ENCODE measurements at places on chromosomes 13 and 19.

DNA sequence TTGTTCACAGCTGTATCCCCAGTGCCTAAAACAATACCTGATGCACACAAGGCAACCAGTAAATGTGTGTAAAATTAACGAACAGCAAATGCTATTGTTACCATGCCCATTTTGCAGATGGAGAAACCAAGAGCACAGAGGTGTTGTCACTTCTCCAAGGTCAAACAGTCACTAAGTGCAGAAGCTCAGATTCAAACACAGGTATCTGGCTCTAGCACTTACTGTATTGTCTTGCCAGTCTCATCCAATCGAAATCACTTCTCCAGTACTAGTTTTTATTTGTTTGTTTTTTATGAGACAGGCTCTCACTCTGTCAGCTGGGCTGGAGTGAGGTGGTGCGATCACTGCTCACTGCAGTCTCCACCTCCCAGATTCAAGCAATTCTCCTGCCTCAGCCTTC is 13.7 kb downstream of the PLD3 start:
- no peak for DNase-seq

DNA sequence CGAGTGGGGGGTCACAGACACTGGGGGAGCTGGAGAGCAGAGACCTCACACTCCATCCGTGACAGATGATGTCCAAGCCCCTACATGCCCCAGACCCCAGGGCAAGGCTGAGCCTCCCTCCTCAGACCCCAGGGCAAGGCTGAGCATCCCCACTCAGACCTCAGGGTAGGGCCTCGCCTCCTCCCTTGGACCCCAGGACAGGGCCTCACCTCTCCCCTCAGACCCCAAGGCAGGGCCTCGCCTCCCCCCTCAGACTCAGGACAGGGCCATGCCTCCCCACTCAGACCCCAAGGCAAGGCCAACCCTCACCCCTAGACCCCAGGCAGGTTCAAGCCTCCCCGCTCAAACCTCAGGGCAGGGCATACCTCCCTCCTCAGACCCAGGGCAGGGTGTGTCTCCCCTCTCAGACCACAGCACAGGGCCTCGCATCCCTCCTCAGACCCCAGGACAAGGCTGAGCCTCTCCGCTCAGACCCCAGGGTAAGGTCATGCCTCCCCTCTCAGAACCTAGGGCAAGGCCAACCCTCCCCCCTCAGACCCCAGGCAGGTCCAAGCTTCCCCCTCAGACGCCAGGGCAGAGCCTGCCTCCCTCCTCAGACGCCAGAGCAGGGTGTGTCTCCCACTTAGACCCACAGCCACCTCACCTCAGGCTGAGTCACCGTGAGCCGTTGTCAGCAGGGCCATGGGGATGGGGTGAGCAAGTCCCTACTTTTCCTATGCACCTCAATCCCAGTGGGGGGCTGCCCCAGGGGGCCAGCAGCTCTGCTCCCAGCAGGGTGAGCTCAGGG is 1.7 kb upstream of the S1PR4 start:
- DNase-seq, result no peak

GRCh38 chr19:17794731-17795494 is at the start of gene B3GNT3:
B3GNT3 (plus strand) TSS chr19:17795138; CDS start chr19:17807808, 12,670 bp downstream.
- DNase-seq, result peak; percentile 31

DNA sequence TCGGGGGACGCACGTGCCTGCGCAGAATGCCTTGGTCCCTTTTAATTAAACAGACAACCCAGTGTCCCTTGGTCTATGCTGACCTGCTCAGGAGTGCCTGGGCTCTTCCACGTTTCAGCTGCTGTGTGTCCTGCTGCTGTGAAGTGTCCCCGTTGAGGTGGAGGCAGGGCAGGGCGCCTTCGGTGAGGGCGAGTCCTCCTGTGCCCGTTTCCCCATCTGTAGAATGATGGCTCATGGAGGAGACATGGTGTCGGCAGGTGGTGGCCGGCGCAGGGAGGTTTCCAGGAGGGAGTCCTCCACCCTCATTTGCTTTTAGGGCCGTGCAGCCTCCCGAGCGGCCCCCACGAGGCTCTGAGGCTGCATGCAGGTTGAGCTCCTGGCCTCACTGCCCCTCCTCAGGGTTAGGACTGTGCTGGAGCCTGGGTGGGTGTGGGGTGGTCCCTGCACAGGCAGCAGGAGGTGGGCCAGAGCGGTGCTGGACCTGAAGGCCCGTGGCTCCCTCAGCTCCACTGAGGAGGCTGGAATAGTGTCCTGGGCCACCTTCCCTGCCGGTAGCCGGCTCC is 8.8 kb downstream of the STK11 start:
- no peak for DNase-seq

DNA sequence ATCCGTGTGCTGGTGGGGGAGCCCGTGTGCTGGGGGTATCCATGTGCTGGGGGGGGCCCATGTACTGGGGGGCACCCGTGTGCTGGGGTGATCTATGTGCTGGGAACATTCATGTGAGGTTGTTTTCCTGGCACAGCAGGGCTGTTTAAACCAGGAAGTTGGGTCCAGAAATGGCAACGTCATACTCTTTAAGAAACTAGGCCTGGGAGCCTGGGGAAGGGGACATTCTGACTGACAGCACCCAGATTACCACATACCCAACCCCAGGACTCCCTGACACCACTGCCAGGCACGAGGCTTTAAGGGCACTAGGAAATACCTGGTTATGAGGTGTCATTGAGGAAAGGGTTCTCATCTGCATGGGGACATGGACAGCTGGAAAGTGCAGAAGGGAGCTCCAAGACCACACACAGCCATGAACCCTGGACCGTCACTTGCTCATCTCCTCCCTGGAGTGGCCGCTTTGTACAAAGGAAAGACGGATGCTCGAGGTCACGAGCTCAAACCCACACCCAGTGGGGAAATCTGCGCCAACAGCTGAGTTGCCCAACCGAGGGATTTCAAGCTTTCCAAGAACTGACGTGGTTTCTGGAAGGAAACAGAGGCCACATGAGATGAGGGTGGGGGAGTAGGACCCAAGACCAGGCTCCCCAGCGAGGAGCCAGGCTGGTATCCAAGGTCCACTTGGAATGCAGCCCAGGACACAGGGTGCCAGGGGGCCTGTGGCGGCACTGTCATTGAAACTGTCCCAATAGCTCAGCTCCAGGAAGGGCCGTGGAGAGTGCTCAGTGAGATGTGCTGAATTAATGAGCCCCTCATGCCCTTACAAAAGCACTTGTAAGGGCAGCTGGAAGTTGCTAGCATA is 40.9 kb downstream of the RAB20 start:
- peak; percentile 72 for DNase-seq

- DNase-seq, result no peak
Observed at GRCh38 chr13:67650471-67650870, 420.3 kb upstream of the PCDH9 start.

DNA sequence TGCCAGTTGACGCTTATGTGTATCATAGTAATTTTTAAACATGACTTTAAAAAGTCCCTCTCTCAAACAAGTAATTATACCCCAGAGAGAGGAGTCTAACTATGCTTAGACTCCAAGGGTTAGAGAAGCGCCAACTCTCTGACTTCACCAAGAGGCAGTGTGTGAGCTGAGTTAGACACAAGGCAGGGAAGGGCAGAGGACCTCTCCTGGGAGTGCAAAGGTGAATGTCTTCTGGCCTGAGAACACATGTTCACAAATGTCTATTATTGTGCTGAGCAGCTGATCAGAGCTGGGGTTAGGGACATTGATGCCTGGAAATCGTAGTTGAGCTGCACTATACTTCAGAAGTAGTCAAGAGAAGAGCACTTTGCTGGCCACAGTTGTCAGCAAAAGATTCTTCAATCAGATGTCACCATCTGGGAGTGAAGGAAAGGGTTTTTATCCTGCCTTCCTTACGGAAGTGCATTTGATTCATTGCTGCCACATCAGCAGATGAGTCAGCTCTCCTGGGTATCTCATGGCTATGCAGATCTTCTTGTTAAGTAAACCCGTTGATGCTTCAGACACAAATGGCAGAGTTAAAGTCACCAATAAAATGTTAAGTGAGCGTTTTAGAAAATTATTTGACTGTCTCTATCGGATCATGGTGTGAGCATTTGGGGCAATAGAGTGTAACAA is 283.2 kb upstream of the ARGLU1 start:
- DNase-seq, result no peak

- no peak for DNase-seq
Observed at GRCh38 chr19:47027586-47028088, 8.0 kb downstream of the NPAS1 start.

DNA sequence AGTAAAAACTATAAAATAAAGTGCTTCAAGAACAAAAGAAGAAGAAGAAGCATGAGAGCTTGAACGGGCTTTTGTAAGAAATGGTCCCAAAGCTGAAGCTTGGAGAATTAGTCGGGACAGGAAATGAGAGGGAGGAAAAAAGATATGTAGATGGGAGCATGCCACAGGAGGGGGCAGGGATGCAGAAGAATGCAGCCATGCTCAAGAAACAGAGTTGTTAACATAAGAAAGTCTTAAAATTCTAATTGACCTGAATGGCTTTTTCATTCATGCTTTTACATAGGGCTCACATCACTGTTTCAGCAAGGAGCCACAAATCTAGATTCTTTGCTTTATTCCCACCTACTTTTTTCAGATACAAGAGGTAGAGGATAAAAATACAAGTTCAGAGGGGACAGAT is 27.7 kb upstream of the NBEA start:
- no peak for DNase-seq

- DNase-seq, result no peak
Observed at GRCh38 chr13:30965380-30965779, 32.9 kb downstream of the TEX26 start.

- peak; percentile 49 for DNase-seq
Observed at GRCh38 chr19:41175801-41176777, 16.9 kb upstream of the CYP2S1 start.

DNA sequence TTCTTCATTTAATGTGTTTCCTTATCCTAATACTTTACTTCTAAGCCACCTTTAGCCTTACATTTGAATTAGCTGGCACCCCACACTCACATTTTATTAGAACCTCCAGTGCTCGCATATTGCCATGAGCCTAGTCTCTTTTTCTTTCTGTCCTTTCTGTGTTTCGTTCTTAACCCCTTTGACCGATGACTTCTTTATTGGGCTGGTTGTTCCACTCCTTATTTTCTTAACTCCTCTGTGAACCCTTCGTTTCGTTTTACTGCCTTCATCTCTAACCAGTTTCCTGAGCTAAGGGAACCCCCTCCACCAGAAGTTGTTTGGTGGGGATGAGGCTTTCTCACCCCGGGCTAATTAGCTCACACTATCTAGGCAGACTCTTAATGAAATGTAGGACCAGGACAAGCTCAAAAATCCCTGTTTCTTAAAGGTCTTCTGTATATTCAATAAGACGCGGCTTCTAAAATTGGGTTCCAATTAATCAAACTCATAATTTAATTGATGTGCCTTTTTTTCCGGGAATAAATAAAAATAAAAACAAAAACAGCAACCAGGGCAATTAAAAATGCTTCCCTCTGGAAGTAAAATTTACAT is 19.1 kb upstream of the ARHGEF7 start:
- no peak for DNase-seq

DNA sequence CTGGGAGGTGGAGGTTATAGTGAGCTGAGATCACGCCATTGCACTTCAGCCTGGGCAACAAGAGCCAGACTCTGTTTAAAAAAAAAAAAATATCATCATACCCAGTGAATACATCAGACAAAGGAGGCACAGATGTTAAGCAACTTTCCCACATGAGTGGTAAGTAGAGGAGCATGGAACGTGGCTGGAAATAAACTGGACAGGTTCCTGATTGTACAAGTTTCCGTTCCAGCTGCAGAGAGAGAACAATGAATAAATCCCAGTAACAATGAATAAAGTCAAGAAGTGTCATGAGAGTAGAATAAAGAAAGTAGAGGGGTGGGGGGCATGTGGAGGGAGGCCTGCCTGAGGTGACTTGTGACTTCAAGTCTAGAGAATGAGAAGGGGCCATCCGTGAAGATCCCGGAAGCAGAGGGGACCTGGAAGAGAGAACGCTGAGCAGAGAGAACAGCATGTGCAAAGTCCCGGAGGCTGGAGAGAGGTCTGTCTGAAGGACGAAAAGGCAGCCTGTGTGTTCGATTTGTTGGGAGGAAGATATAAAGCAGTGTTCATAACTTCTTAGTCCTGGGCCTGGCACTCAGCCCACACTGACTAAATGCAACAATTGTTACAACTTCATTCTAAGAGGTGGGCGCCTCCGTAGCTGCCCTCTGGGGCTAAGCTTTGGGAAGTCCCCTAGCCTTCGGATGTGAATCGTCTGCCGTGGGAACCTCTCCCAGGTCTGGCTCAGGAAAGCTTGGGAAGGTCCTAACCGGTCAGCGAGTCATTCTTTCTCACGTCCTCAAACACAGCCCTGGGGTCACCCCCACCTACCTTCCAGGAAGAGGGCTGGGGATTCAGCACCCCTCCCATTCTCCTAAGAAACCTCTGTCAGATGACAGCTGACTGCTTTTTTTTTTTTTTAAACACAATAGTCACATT is 15.3 kb upstream of the ARHGEF18 start:
- no peak for DNase-seq

- DNase-seq, result peak; percentile 33
Observed at GRCh38 chr13:26132756-26133155, 80.9 kb upstream of the SHISA2 start.
